Stimulated activated CD4-positive, alpha-beta T cell treated with anti-CD3 and anti-CD28 coated beads, Interleukin-1b, Interleukin-23, amount 100 ng/mL, for 48 hours (primary cell): ENCODE measurements at places on chromosomes 5 and 9.

DNA sequence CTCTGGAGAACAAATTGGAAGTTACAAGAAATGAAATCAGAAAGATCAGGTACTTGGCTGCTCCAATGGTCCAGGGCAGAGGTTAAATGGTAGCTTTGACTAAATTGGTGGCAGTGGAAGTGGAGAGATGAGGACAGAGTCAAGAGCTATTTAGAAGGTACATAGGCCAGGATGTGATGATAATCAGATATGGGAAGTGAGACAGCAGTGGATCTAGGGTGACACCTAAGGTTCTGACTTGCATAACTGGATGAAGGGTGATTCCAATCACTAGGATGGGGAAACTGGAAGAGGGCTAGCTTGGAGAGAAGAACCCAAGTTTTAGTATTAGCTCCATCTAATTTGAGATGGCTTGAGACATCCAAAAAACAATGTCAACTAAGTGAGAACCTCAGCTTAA lies 24.0 kb upstream of the NDUFB6 start:
- no peak for DNase-seq

DNA sequence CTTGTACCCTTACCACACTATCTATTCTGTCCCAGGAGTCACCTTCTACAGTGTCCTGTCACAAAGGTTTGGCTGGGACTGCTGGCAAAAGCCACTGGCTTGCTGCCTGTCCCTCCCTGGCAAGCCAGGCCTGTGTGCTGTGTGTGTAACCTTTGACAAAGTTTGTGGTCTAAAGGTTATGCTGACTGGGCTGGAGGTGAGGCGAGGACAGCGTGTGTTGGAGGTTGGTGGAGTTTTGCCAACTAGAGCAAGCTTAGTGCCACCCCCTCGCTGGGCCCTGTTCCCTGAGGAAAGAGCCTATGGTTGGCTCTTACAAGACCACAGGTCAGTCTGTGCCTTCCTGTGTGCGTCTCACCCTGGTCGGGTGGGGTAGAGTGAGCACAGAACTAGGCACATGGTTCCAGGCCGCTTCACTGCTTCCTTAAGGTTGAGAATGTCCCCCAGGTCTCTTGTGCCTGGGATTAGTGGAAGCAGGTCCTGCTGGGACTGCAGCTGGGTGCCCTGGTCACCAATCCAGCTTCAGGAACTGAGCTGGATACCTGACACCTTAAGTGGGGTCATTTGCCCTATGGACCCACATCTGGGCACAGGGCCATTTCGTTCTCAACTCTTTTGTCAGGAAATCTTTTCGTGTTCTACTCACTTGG lies 152.2 kb downstream of the GADD45G start:
- DNase-seq, result no peak

DNA sequence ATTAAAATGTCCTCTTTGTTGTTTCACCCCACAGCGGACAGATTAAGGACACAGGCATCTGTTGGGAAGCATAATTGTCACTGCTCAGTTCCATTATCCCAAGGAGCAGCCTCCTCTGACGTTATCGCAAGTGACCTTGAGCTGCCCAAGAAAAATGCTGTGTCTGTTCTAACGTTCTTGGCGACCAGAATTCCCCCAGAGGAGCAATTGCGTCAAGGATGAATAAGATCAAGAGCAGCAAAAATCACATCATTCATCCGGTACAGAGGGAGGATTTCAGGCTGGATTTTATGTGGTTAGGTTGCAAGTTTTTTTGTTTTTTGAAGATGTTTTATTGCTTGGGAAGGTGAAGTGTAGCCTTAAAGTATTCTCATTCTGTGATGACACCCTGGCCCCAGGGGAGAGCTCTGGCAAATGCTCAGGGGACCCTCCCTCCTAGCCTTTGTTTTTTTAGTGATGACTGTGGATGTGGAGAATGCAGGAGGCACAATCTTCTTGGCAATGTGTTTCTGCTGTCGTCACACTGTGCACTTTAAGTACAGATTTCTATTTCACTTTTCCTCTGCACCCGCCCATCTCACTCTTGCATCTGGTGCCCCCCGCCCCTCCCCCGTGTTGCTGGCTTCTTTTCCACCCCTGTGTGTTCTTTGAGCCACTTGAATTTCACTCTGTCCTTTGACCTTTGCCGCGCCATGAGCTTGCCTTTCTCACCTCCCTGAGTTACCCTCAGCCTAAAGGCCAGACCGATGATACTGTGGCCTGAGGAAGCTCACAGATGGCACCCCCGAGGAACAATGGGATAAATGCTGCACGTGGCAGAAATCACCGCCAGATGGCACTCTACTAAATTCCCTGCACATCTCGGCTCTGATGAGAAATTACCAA lies 308.5 kb downstream of the RAB3C start:
- peak; percentile 68 for DNase-seq

DNA sequence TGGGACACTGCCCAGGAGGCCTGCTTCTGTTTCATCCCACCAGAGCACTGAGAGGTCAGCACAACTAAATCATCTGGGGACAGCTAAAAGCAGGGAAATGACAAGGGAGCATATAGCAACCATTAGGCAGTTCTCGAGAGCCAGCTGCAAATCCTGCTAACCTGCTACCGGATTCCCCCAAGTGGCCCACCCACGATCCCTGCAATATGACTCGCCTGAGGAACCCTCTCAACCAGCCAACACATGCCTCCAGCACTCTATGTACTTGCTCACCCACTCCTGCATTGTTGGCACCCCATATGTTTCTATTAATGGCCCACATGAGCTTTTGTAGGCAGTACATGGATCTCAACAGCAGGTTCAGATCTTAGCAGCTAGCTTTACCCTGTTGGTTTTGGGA lies 326.0 kb downstream of the GABRG2 start:
- no peak for DNase-seq

DNA sequence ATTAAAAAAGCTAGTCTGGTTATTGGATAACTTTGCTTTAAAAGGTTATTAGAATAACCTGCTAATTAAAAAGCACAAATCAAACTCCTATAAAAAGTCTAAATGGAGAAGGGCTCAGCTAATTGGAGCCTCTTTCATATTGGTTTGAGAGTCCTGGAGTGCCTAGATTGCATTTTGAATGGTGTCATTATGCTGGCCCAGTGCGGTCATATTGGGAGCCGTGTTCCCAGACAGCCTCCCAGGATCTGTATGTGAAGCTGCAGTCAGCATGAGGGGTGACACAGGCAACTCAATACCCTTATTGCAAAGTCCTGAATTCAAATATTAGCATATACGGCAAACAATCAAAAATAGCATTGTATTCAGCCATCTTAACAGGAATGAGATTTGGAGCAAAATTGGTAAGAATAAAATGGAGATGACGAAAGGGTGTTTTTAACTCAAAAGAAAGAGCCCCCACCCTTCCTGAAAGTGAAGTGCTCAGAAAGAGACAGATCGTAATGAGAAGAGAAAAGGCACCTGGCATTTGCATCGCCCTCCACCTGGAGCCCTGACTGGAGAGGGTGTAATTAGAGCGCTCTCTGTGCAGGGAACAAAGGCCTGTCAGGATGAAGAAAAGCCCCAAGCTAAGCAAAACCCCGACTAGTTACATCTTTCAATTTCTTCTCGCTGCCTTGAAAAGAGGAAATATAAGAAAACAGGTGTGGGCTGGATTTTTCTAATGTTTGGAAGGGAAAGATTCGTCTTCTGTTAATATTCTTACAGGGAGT lies 621.0 kb upstream of the ADAMTS16 start:
- DNase-seq, result no peak

DNA sequence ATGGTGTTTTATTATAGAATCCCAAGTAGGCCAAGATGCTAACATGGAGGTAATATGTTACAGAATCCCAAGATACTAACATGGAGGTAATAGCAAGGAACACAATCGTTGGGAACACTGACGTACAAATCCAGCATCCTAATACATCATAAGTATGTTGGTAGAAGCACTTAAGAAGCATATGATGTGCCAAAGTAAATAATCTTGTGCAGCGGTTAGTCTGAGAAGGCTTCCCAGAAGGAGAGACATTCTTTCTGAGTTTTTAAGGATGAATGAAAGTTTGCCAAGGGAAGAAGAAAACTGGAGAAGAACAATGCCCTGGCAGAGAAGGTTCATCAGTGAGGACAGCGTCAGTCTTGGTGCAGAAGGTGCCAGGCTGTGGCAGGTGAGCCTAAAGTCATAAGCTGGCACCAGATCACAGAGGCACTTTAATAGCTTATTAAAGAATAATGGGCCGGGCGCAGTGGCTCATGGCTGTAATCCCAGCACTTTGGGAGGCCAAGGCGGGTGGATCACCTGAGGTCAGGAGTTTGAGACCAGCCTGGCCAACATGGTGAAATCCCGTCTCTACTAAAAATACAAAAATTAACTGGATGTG lies 294.5 kb upstream of the PIK3R1 start:
- DNase-seq, result no peak

DNA sequence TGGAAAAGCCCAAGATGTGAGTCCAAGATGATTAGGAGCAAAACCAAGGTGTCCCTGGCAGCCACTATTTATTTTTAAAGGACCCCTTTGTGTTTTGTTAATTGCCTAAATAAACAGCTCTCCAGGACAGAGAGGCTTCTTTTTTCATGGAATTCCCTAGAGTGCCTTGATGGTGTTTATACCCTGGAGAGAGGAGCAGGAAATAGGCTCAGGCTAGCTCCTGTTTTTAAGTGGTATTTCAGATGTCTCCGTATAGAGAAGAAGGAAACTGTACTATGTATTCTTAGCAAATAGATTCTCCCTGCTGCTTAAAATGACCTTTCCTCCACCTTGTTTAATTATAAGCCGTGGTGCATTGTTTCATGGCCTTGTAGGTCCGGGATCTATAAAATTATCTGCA lies 292.4 kb downstream of the CD180 start:
- DNase-seq, result no peak

DNA sequence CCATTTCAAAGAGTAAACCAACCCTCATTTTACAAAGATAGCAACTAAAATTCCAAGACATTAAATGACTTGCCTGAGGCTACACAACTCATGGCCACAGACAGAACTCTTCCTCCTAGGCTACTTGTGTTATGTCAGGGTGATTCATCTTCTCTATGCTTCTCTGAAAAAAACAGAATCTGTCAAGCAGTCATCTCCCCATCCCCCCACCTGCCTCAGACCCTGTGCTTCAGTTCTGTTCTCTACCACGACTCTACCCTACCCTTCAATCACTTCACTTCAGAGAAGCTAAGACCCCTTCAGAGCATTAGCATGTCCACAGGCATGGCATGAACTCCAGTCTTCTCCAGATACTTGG lies 277.7 kb upstream of the PTGER4 start:
- peak; percentile 52 for DNase-seq

- DNase-seq, result no peak
These were observed 100.5 kb downstream of the PPARGC1B start for GRCh38 chr5:149830579-149830978.

- no peak for DNase-seq
These were observed 221.7 kb downstream of the DIRAS2 start for GRCh38 chr9:90420768-90421513.

DNA sequence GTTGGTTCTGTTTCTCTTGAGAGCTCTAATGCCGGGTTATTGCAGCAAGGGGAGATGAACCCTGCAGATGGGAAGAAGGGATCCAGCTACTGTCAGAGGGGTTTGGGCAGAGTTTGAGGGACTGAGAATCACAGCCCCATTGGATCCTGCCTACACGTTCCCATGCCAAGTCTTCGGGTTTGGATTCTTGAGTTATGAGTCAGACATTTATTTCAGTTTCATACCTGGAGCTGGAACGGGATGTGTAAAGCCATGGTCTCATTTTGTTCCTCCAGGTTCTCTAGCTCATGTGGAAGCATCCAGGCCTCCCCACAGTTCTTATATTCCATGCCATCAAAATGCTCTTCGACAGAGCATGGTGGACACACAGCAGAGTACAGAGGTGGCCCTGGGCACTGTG lies 275.4 kb upstream of the IRX4 start:
- DNase-seq, result no peak

- no peak for DNase-seq
These were observed 11.4 kb downstream of the TMEM245 start for GRCh38 chr9:109108318-109108717.

- no peak for DNase-seq
These were observed 136.5 kb downstream of the PBX3 start for GRCh38 chr9:125883565-125884217.

GRCh38 chr9:91407580-91408318 lies 15.9 kb downstream of the NFIL3 start:
- no peak for DNase-seq

GRCh38 chr5:14063138-14063537 lies 80.0 kb upstream of the TRIO start:
- no peak for DNase-seq

DNA sequence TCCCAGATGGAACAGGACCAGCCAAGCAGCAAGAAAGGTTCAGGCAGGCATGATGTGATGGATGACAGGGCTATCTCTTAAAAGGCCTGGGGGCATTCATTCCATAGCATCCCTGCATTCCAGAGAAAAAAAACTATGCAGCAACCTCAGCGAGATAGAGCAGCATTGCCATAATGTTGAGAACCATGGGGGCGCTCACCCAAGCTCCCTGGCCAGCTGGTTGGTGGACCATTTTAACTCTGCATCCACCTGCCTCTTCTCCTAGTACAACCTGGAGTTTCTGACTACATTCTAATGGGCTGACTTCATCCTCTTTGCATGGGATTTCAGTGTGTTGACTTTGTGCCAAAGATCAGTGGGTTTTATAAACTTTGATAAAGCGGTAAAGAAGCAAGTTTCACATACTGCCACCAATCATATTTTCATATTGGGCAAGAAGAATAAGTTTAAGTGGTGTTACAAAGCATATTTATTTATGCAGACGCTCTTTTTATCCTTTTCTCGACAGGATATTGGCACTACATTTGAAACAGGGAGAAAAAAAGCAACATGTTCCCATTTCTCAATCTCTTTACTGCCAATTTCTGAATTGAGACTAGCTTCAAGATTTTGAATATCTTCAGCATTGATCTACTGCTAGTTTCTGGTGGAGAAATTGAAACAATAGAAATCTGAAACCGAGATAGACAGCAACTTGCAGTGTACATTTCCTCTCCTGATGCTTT lies 378.3 kb upstream of the WWC1 start:
- no peak for DNase-seq

- peak; percentile 62 for DNase-seq
These were observed 992 bp upstream of the RPP25L start for GRCh38 chr9:34612788-34613390.

- DNase-seq, result peak; percentile 38
These were observed 3.2 kb upstream of the NFX1 start for GRCh38 chr9:33287087-33287490.

DNA sequence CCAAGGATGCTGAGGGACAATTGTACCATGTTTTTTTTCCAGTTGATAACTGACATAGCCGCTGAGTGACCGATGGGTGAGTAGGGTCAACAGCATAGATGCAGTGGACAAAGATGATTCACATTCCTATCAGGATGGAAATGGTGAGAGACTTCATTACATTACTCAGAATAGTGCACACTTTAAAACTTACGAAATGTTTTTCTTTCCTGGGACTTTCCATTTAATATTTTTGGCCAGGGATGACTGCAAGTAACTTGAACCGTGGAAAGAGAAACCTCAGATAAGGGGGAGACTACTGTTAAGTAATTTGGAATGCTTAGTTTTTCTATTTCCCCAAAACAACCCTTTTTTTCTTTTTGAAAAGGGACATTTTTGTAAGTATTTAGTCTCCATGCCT lies 3.0 kb upstream of the TUSC1 start:
- no peak for DNase-seq

DNA sequence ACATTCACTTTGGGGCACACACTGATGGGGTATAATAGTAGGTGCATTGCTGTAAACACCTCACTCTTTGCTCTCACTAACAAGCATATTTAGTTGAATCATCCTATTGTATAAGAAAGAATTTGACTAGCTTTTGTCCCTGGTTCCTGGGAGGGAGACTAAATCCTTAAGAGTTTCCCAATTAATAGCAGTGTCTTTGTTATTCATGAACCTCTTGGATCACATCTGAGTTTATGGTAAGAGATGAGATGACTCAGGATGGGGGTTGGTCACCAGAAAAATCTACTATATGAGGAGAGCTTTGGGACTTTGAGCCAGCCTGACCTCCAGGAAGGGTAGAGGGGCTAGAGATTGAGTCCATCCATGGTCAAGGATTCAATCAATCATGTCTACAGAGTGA lies 56.8 kb downstream of the PUM3 start:
- no peak for DNase-seq
